Right cardiac atrium (tissue), 5 donors: ENCODE measurements at places on chromosomes 11 and 22. TPM values are rescaled to one million over a fixed set of nuclear protein-coding genes. Genes with fewer than 3 reads are reported as not detected.

The MCHR1 gene
- polyA plus RNA-seq = 2.0 TPM

The MFNG gene
- 9.6 TPM for polyA plus RNA-seq

The ACRV1 gene
- not detected for polyA plus RNA-seq

The OR52I2 gene
- not detected for polyA plus RNA-seq

The IGLL5 gene
- not detected for polyA plus RNA-seq

The BCO2 gene
- polyA plus RNA-seq = 70.8 TPM

The CCDC73 gene
- not detected for polyA plus RNA-seq

The MPEG1 gene
- polyA plus RNA-seq = 1.9 TPM

The TRIOBP gene
- polyA plus RNA-seq = 82.1 TPM

The HOATZ gene
- not detected for polyA plus RNA-seq

The TIMM10 gene
- 59.2 TPM for polyA plus RNA-seq

The OR51D1 gene
- polyA plus RNA-seq = not detected

The TLCD5 gene
- polyA plus RNA-seq = 7.5 TPM

The OR52W1 gene
- polyA plus RNA-seq = not detected

The CNGA4 gene
- polyA plus RNA-seq = 0.16 TPM
